Fibroblast of pulmonary artery (primary cell): ENCODE measurements at places on chromosomes 5 and 9.
A peak's percentile ranks its signal among the peaks of the same experiment; 100 is the strongest.

DNA sequence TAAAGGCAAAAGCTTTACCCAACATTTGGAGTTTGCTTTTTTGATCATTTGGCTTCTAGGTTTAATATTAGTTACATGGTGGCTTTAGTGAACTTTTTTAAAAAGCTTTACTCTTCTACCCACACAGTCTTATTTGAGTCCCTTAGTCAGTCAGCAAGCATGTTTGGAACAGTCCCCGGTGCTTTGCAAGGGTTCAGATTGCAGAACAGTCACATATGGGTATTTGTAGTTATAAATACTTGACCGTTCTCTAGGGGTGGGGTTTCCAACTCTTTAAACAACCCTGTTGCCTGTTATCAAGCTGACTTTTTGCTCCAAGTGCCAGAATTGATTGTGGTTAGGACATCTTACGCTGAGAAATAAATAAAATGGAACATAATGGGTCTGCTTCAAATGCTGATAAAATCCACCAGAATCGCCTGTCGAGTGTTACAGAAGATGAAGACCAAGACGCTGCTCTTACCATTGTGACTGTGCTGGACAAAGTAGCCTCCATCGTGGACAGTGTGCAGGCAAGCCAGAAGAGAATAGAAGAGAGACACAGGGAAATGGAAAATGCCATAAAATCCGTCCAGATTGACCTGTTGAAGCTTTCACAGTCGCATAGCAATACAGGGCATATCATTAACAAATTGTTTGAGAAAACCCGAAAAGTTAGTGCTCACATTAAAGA lies at the start of gene CAVIN4:
Gene CAVIN4 (plus strand): TSS at position 304 of the 673 bp plus-strand sequence. CDS start 65 bp downstream, at position 369.
- DNase-seq, result peak; percentile 33

- DNase-seq, result no peak
Measured at GRCh38 chr9:81506941-81507864, 182.1 kb downstream of the TLE1 start.

GRCh38 chr5:79133657-79134451 lies 22.2 kb downstream of the BHMT start:
- peak; percentile 87 for DNase-seq

DNA sequence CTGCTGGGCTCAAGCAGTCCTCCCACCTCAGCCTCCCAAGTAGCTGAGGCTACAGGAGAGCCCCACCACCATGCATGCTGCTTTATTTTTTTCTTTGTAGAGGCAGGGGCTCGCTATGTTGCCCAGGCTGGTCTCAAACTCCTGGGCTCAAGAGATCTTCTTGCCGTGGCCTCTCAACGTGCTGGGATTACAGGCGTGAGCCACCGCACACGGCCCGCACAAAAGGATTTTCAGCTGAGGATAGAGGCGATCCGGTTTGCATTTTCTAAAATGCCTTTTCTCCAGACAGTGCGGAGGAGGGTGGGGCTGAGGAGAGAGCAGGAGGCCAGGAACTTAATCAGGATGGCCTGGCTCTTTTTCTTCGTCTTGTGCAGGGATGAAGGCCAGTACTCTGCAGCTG lies 6.9 kb downstream of the HRH2 start:
- DNase-seq, result no peak

GRCh38 chr9:87516926-87517290 lies 19.2 kb downstream of the DAPK1 start:
- no peak for DNase-seq

DNA sequence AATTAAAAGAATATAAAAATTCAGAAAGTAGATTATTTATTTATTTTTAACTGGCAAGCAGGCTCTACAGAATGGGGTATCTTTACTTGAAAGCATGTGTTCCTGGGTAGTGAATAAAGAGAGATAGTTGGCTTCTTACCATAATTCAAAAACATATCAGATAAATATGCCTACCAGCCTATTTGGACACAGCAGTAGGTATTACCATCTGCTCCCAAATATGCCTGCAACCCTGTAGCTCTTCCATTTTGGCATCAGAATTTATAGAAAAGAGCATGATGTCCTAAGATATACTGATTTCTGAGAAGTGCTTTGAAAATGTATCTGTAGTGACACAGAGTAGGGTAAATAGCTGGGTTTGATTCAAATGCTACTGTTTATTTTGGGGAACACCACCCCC lies 1300.5 kb upstream of the DMAC1 start:
- DNase-seq, result no peak

DNA sequence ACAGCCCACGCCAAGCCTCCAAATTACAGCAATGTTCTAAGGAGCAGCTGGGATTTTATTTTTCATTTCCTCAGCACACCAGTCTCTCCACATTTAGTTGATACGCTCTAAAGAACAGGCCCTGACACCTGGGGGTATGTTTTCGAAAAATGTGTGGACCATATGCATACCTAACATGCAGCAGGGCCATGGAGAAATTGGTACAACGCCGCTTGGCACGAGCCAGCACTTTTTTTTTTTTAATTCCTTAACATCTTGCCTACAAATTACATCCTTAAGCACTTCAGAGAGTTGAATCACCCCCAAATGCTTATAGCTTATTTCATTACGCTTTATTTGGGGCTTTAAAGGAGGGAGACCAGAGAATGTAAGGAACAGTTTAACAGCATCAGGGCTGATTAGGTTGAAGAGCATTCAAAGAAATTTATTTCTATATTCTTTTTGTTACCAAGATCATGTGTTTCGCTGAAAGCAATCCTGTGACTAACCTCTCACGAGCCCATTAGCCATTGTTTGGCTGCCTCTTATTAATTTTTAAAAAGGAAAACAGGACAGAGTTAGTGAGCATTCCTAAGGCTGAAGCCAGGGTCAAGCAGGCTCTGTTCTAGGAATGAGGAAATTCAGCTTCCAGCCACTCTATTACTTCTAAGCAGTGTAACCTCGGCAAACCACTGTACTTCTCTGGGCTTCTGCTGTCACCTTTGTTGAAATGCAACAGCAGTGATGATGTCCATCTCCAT lies 173.8 kb downstream of the ACTL7B start:
- DNase-seq, result no peak
